ENCODE measurements at places on chromosomes 3 and 15.

GRCh38 chr15:83225449-83225848, 17.8 kb upstream of the HDGFL3 start:
- DNase-seq: no peak

- no peak for DNase-seq
These were observed 108.8 kb downstream of the CTNNB1 start for GRCh38 chr3:41308119-41308518.

- DNase-seq: no peak
These were observed 17.0 kb upstream of the RPN1 start for GRCh38 chr3:128667641-128668040.

DNA sequence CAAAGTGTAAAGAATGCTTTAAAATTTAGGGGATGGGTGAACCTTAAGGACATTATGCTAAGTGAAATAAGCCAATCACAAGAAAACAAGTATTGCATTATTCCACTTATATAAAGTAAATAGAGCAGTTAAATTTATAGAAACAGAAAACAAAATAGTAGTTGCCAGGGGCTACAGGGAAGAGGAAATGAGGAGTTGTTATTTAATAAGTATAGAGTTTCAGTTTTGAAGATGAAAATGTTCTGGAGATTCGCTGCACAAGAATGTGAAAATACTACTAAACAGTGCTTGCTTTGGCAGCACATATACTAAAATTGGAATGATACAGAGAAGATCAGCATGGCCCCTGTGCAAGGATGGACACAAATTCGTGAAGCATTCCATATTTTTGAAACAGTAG, 32.0 kb downstream of the DNAH12 start:
- no peak for DNase-seq

- no peak for DNase-seq
These were observed 80.7 kb upstream of the ZBED2 start for GRCh38 chr3:111675846-111676210.

- no peak for DNase-seq
These were observed 12.6 kb downstream of the DUSP7 start for GRCh38 chr3:52043750-52044149.

DNA sequence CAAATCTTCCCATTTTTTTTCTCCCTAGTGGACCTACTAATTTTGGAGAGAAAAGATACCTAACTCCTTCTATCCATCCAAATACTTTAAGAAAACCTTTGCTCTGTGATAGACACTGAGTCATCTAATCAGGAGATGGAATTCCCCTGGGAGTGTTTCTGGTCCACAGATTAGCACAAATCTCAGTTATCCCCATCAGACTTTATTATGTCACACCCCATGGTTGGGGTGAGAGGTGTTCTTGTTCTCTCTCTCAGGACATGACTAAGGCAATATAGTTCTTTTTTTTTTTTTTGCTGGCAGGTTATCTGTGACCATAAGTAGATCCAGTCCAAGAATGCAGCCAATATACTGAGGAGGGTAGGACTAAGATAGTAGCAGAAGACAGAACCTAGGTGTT, 15.8 kb downstream of the SLC9A9 start:
- no peak for DNase-seq

DNA sequence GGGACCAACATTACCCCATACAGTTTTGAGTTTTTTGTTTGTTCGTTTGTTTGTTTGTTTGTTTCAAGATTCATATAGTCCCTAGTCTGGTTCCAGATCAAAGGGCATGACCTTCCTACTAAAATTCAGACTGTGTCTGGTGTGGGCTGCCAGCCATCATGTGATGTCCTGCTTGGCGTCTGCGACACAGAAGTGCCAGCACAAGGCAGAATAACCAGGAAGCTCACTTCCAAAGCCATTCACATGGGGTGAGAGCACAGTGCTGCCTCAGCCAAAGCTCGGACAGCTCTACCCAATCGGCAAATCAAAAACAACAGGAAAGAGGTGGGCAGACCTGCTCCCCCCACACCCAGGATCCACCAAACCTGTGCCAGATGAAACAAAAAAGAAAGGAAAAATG, 142.6 kb upstream of the THBS1 start:
- DNase-seq: no peak

GRCh38 chr3:188137051-188137450, 16.9 kb upstream of the LPP start:
- no peak for DNase-seq

Measured in hypothalamus (tissue), 51 donors.